ENCODE measurements at places on chromosomes 7 and 10.

DNA sequence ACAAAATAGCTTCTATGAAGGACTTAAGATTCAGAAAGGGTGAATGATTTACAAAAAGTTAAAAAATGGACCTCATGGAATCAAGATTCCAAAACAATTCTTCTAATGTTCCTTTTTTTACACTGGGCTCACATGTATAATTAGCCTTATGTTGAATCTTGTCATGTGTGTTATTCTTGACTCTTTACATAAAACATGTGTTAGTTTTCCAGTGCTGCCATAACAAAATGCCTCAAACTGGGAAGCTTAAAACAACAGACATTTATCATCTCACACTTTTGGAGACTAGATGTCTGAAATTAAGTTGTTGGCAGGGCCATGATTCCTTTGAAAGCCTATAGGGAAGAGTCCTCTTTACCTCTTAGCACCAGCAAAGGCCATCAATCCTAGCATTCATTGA, 192.5 kb upstream of the SORCS1 start:
- DNase-seq: no peak

DNA sequence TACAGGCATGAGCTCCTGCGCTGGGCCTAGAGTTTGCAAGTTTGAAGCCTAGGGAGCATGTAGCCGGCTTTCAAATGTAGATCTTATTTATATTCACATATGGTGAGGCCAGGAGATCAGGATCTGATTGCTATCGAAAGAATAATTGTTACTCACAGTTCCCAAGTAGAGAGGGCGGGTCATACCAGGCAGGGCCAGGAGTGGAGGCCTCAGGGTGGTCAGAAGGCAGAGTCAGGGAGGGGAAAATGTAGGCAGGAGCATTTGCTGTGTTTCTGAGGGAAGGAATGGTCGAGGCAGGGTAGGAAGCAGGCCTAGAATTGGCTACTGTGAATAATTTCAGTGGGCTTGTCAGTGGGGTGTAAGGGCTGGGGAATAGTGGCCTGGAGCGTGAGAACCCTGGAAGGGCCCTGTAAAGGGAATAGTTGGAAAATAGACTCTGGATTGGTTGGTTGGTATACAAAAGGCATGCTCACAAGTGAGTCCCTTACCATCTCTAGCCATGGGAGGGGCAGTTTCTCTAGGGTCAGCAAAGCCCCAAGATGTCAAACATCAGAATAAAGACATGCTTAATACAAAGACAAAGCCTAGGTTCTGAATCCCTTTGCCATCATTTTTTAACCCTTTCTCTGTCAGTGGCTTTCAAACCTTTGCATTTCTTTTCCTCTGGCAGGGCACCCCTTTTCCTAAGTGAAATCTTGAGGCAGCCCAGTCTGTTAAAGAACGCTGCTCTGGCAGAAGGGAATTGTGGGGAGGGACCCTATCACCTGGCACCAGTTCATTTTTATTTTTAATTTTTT, 36.0 kb upstream of the DLG5 start:
- DNase-seq: no peak

DNA sequence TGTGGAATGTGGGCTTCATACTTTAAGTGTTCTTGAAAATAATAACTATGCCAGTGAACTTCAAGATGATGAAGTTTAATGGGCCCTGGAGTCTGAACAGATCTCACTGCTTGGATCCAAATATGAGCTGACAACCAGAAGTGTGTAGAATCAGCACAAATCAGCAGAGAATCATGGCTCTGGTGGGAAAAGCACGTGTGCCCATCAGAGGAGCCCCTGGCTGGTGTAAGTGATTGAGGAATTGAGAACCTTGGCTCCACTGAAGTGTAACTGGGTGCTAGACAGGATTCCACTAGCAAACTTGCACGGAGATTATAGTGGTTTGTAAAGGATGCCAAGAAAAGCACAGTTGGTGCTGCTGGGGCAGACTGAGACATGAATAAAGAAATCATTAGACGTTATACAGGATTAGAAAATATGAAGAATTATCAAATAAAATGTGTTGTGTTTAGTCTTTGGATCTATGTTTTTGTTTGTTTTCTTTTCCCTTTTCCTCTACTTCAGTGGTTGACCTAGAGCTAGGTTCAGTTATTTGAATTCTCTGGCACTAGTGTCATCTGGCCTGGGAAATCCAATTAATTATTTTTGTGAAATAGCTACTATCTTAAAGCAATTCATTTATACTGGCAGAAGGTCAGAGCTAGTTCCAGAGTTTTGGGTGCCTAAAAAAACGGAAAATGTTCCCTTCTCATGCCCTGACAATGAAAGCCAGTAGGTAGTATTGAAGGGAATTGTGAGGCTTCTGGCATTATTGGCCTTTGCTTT, 175.7 kb upstream of the MEOX2 start:
- DNase-seq: no peak

DNA sequence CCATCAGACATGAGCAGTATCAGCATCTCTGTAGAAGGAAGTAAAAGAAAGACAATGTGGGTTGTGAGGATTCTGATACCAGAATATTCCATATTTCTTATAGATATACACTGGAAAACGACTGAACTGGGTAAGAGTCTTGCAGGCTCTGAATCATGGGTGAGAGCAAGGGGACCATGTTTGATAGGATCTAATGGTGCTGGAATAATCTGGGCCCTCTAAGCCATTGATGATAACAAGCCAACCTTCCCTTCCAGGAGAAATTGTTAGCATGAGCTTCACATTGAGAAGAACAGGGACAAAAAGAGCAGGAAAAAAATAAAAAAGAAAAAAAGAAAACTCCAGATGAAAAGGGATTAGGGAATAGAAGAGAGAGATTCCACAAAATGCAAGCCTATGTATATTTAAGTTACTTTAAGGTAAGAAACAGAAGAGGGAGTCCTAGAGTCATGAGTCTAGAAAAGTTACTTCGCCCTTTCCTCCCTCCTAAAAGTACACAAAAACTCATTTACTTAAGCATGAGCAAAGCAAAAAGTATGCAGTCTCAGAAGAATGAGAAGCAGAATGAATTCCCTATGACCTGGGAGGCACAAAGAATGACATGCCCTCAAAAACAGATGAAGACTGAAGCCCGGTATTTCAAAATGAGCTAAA, 181.9 kb downstream of the TMEM26 start:
- DNase-seq: no peak

DNA sequence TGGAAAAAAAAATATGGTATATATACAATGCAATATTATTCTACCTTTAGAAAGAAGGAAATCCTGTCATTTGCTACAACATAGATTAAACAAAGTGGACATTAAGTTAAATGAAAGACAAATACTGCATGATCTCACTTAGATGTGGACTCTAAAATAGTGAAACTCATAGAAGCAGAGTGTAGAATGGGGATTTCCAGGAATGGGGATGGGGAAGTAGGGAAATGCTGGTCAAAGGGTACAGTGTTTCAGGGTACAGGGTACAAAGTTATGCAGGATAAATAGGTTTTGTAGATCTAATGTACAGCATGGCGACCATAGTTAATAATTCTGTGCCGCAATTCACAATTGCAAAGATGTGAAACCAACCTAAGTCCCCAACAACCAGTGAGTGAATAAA, 385.5 kb downstream of the SFMBT2 start:
- no peak for DNase-seq

Measured in NCI-H146 (cell line).